ENCODE measurements at places on chromosomes 12 and 14. TPM values are rescaled to one million over a fixed set of nuclear protein-coding genes. Genes with fewer than 3 reads are reported as not detected.

The ESYT1 gene
- total RNA-seq, result 251 TPM

The RBMS2 gene
- total RNA-seq, result 0.66 TPM

The DBX2 gene
- not detected for total RNA-seq

The HOTAIR gene
- total RNA-seq, result not detected

The GPR84 gene
- not detected for total RNA-seq

The C12orf54 gene
- total RNA-seq, result not detected

The KRT72 gene
- total RNA-seq, result 0.09 TPM

The RHOJ gene
- not detected for total RNA-seq

The LMNTD1 gene
- not detected for total RNA-seq

The MYL6B gene
- total RNA-seq, result 77.3 TPM

The ALX1 gene
- not detected for total RNA-seq

The OR10AD1 gene
- total RNA-seq, result not detected

The CMA1 gene
- total RNA-seq, result not detected

The PSMC1 gene
- total RNA-seq, result 87.8 TPM

The SSPN gene
- not detected for total RNA-seq

The KRT71 gene
- not detected for total RNA-seq

The APOLD1 gene
- 0.89 TPM for total RNA-seq

The TMEM52B gene
- total RNA-seq, result not detected

The BEGAIN gene
- 1.1 TPM for total RNA-seq

The DYRK2 gene
- total RNA-seq, result 15.1 TPM

The TAMALIN gene
- total RNA-seq, result 1.3 TPM

All from K562 (cell line).